Foreskin melanocyte (primary cell): ENCODE measurements at places on chromosomes 12 and 14.
A peak's percentile ranks its signal among the peaks of the same experiment; 100 is the strongest.

DNA sequence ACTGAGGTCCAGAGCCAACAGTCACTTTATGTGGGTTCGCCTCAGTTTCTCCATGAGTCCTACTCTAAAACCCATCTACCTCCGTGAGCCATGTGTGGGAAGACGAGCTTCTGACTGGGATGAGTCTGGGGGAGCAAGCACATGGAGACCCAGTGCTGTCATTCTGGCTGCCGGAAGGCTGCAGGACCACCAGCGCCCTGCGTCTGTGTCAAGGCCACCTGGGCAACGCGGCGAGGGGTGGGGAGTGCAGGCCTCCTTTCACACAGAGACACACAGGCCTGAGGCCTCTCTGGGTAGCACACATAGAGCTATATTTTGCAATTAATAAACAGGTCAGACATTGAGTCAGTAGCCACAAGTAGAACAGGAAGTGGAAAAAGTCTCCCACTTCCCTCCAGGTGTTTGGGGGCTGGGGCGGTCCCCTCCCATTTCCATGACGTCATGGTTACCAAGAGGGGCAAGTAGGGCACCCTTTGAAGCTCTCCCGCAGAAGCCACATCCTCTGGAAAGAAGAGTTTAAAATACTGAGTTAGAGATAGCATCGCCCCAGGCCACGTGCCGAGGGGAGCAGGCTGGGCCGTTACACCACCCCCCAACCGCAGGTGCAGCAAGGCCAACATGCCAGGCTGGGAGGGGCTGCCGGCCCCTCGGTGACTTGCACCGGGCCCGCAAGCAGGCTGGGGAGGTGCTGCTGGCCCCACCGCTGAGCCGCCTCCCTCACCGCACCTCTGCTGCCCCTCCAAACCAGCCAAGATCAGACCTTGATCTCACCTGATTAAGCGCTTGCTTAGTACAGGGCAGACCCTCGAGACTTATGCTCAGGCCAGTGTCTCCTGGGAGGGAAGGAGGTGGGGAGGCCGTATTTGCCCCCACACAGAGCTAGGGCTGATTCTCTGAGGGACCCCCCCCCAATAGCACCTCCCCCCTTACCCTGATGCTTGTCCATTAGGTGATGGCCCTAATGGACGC, 32.7 kb downstream of the DAD1 start:
- DNase-seq = no peak

- DNase-seq = no peak
Measured at GRCh38 chr14:59959668-59960067, 39.7 kb downstream of the LRRC9 start.

GRCh38 chr12:23113781-23114180, 488.8 kb downstream of the ETNK1 start:
- DNase-seq = no peak

GRCh38 chr12:49201595-49202295, 12.9 kb upstream of the TUBA1A start:
- DNase-seq = peak; percentile 11

DNA sequence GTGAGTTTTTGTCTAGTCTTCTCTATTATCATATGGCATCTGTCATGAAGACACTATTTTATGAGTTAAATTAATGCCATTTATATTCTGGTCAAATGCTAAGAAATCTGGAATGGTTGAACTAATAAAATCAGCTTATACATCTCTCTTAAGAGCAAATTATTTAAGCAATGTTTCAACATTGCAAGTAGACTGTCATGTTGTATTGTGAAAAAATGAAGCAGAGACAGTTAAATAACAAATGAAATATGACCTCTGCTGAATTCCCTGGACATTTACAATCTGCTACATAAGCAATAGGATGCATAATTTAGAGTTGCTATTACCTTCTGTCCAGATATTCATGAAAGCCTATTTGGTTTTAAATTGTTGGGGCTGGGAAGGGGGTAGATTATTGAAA, 30.6 kb downstream of the NAV3 start:
- no peak for DNase-seq
